ENCODE measurements at places on chromosomes 11 and 22. TPM values are rescaled to one million over a fixed set of nuclear protein-coding genes. Genes with fewer than 3 reads are reported as not detected.

OR52N4 gene
- total RNA-seq: not detected

GAS2 gene
- 2.7 TPM for total RNA-seq

CASP12 gene
- 0.39 TPM for total RNA-seq

NPAT gene
- total RNA-seq: 5.5 TPM

FOSL1 gene
- 1.6 TPM for total RNA-seq

ATM gene
- 21.6 TPM for total RNA-seq

C11orf86 gene
- not detected for total RNA-seq

TP53AIP1 gene
- not detected for total RNA-seq

GRCh38 chr11:114098927-114099326 is 39.4 kb downstream of the ZBTB16 start:
- H3K27ac ChIP-seq: peak overlapping the region; percentile 99
- peak overlapping the region; percentile 19 for H3K4me3 ChIP-seq
- no peak for DNase-seq

GRCh38 chr11:130467116-130467900 is 18.9 kb downstream of the ADAMTS15 start:
- no peaks in the 10 kb centered on the region for H3K27me3 ChIP-seq
- no peaks in the 10 kb centered on the region for H3K4me1 ChIP-seq
- H3K36me3 ChIP-seq: peaks cover 4% of the 10 kb centered on the region
- no peak overlapping the region for H3K4me3 ChIP-seq

DNA sequence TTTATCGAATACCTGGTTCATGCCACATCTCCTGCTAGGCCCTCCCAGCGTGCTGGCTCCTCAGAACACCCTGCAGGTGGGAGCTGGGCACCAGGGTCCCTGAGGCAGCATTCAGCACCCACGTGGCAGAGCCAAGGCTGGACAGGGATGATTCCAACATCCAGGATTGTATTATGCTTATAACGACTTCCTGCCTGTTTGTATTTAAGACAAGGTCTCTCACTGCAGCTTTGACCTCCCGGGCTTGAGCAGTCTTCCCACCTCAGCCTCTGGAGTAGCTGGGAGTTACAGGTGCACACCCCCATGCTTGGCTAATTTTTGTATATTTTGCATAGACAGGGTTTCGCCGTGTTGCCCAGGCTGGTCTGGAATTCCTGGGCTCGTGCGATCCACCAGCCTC is 64.7 kb upstream of the WNT7B start:
- no peaks in the 10 kb centered on the region for H3K27me3 ChIP-seq
- peak; percentile 29 for DNase-seq
- H3K4me3 ChIP-seq: peak overlapping the region; percentile 8
- H3K36me3 ChIP-seq: no peaks in the 10 kb centered on the region

DNA sequence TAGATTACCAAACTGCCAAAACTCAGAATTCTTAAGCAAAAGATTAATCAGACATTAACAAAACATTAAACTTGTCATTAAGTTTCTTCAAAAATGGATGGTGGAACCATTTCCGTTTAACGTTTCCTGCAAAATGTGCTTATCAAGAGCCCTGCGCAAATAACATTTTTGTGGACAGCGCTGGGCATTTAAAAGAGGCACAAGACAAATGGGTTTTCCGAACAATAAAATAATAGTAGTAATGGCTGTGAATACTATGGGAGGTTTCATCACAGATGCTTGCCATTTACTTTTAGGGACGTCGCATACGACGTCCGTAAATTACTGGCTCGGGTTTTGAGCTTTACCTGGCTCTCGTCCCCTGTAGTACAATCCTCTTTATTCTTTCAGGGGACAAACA is 1.1 kb downstream of the NPAT start:
- peaks cover 27% of the 10 kb centered on the region for H3K4me1 ChIP-seq
- H3K36me3 ChIP-seq: no peaks in the 10 kb centered on the region
- H3K27me3 ChIP-seq: no peaks in the 10 kb centered on the region
- H3K27ac ChIP-seq: peak overlapping the region; percentile 86
- peak overlapping the region; percentile 89 for H3K4me3 ChIP-seq

- DNase-seq: no peak
- no peak overlapping the region for H3K4me3 ChIP-seq
- H3K27ac ChIP-seq: no peak overlapping the region
- H3K36me3 ChIP-seq: no peaks in the 10 kb centered on the region
- no peaks in the 10 kb centered on the region for H3K4me1 ChIP-seq
These were observed 13.1 kb upstream of the EXPH5 start for GRCh38 chr11:108606495-108607160.

DNA sequence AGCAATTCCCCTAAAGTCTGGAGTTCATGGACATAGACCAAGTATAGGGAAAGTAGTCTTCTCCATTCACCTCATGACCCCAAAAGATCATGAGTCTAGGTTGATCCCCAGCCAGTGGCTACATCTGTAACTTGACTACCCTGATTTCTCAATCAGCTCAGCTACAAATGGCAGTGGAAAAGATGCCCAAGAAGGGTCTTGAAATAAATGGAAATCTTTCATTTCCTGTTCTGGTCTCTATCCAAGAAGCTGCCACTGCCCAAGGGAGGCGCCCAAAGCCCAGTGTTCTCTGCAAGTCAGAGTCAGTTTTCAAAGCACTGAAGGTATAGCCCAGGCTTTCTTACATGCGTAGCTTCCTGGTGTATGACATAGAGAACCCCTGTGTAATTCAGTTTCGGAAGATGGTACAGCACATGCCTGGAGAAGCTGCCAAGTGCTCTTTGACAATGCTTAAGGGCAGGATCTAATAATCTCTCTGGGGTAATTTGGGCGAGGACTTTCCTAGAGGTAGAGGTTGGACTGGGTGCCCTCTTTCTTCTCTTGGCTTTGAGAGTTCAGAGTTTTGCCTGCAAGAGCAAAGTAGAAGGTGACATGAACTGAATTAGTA is 101.1 kb downstream of the ADAMTS15 start:
- H3K27ac ChIP-seq: no peak overlapping the region
- H3K27me3 ChIP-seq: no peaks in the 10 kb centered on the region
- no peaks in the 10 kb centered on the region for H3K36me3 ChIP-seq
- H3K4me3 ChIP-seq: no peak overlapping the region

DNA sequence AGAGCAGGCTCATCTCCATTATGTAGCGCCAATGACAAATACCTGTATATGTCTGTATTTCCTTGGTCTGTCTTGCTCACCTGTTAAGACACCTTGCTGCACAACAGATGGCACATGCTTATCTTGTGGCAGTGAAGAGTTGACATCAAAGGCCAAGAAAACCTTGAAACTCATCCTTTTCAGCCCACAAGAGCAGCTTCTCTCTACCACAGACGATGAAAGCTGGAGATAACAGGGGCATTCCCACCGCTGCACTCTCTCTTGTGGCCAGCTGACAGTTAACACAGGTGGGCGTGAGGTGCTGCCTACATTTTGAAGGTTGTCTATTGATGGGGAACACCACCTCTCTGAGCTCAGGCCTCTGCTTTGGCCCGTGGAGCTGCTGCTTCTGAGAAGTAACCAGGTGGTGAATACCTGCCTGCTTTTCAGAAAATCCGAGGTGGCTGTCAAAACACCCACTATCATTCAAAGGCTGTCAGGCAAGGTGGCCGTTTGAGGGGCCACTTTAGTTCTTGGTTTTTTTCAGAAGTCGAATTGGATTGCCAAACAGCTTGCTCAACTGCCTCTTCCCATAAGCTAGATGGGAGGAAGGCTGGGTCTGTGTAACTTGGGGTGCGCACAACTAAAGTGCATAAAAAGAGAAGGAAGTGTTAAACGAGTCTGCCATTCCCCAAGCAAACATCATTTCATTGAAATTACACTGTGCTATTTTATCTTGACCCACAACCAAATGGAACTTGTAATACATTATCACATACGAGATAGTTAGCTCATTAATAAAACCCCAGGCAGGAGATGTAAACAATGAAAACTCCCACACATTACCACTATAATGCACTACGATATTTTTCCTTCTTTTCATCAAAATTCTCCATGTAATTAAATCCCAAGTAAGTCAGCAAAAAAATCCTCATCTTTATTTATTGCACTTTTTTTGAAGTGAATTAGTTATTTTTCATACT is 87.1 kb upstream of the RAG2 start:
- H3K27me3 ChIP-seq: no peaks in the 10 kb centered on the region
- no peak for DNase-seq
- H3K4me1 ChIP-seq: no peaks in the 10 kb centered on the region
- no peak overlapping the region for H3K4me3 ChIP-seq

DNA sequence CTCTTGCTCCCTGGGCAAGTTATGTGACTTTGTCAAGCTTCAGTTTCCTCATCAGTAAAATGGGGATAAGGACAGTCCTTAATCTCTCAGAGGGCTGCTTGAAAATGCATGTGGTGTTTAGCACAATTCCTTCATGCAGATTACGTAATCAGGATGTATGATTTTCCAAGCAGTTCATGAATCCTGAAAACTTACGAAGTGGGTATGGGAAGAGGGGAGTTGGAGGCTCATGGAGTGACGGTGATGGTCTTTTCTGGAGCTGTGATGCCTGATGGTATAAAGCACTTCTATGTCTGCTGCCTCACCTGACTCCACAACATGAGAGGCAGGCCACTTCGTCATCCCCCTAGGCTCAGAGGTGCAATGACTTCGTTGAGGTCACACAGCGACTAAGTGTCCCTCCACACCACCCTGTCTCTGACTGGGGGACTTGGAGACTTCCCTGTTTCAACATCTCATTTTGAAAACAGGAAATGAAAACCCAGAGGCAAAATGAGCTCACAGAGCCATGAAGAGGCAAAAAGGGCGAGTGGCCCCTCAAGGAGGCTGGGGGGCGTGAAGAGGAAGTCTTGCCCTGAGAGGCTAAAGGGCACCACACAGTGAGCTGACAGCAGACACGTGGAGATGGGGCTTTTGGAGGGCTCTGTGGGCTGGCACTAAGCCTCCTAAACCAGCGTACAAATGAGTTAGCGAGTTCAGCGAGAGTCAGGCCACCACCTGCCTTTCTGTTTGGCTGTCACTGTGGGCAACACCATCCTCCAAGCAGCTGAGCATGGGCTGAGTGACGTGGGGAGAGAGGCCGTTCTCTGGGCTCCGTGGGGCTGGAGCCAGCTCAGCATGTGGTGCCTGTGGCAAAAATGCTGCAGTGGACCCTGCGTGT is 10.1 kb downstream of the MCM5 start:
- no peaks in the 10 kb centered on the region for H3K4me1 ChIP-seq
- no peaks in the 10 kb centered on the region for H3K36me3 ChIP-seq
- no peak overlapping the region for H3K27ac ChIP-seq
- DNase-seq: no peak
- no peak overlapping the region for H3K4me3 ChIP-seq

DNA sequence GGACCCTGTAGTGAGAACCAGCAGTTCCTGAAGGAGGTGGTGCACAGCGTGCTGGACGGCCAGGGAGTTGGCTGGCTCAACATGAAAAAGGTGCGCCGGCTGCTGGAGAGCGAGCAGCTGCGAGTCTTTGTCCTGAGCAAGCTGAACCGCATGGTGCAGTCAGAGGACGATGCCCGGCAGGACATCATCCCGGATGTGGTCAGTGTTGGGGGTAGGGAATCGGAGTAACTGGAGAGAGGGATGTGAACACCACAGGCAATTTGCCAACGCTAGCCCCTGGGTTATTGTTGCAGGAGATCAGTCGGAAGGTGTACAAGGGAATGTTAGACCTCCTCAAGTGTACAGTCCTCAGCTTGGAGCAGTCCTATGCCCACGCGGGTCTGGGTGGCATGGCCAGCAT is 19.9 kb downstream of the MADD start:
- H3K4me1 ChIP-seq: peaks cover 15% of the 10 kb centered on the region
- H3K36me3 ChIP-seq: peaks cover 88% of the 10 kb centered on the region
- H3K27ac ChIP-seq: no peak overlapping the region
- no peak for DNase-seq

- no peaks in the 10 kb centered on the region for H3K27me3 ChIP-seq
- H3K27ac ChIP-seq: no peak overlapping the region
- no peak overlapping the region for H3K4me3 ChIP-seq
These were observed 19.8 kb downstream of the MCM5 start for GRCh38 chr22:35419756-35420155.

GRCh38 chr11:86068138-86068871 is 579 bp downstream of the PICALM start:
- peak overlapping the region; percentile 88 for H3K4me3 ChIP-seq
- H3K36me3 ChIP-seq: no peaks in the 10 kb centered on the region
- no peaks in the 10 kb centered on the region for H3K27me3 ChIP-seq
- H3K27ac ChIP-seq: peak overlapping the region; percentile 98
- peak; percentile 47 for DNase-seq
- peaks cover 41% of the 10 kb centered on the region for H3K4me1 ChIP-seq

DNA sequence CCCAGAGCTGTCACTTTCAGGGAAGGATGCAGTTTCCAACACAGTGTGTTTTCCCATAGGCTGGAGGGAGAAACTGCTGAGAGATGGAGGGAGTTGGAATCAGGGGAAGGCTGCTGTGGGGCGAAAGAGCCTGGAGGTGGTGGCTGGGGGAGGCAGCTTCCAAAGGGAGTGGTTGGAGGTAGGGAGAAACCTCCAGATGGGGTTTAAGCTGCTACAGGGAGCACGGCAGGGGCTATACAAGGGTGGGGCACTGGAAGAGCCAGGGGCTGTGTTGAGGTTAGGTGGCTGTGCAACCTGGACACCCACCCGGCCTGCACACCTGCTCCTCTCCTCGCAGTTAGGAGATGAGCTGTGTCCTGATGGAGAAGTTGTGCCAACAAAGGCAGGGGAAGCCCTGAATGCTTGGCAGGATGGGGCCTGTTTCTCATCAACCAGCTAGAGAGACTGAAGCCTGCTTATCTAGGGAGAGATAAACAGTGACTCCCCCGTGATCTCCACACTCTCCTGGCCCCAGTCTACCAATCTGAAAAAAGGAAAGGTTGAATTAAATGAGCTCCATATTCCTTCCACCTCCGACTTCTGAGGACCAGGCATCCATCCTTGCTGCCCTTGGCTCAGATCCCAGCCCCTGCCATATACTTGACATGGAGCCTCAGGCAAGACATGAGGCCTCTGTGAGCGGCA is 3.6 kb upstream of the SLCO2B1 start:
- no peak overlapping the region for H3K4me3 ChIP-seq
- H3K27ac ChIP-seq: no peak overlapping the region
- H3K27me3 ChIP-seq: no peaks in the 10 kb centered on the region
- H3K4me1 ChIP-seq: peaks cover 7% of the 10 kb centered on the region
- H3K36me3 ChIP-seq: no peaks in the 10 kb centered on the region

DNA sequence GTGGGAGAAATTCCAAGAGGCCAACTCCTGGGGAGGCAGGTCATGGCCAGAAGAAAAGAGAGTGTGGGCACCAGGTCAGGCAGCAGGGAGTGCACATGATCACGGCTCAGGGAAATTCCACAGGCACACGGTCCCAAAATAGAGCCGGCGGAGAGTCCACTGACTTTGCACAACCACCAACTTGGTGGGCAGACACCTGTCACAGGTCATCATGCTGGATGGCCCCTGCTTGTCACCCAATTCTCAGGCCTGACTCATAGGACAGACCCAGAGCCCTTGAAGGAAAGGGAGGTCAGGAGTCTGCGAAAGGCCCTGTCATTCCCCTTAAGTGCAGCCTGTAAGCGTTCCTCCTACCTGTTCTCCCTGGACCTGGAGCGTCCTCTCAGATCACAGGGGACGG is 15.8 kb downstream of the APOL2 start:
- peaks cover 21% of the 10 kb centered on the region for H3K4me1 ChIP-seq
- no peaks in the 10 kb centered on the region for H3K27me3 ChIP-seq
- peak; percentile 21 for DNase-seq
- H3K27ac ChIP-seq: peak overlapping the region; percentile 59
- no peak overlapping the region for H3K4me3 ChIP-seq

- no peaks in the 10 kb centered on the region for H3K36me3 ChIP-seq
- no peaks in the 10 kb centered on the region for H3K4me1 ChIP-seq
- no peaks in the 10 kb centered on the region for H3K27me3 ChIP-seq
- H3K27ac ChIP-seq: no peak overlapping the region
- no peak for DNase-seq
These were observed 129.6 kb upstream of the POU2AF2 start for GRCh38 chr11:111115890-111116289.

GRCh38 chr11:130203766-130204702 is 44.5 kb downstream of the ST14 start:
- H3K27me3 ChIP-seq: no peaks in the 10 kb centered on the region
- no peaks in the 10 kb centered on the region for H3K4me1 ChIP-seq
- H3K4me3 ChIP-seq: no peak overlapping the region
- H3K36me3 ChIP-seq: no peaks in the 10 kb centered on the region
- no peak for DNase-seq
- no peak overlapping the region for H3K27ac ChIP-seq
